Ascending aorta (tissue), 2 donors: ENCODE measurements at places on chromosomes 3 and 15. TPM values are rescaled to one million over a fixed set of nuclear protein-coding genes. Genes with fewer than 3 reads are reported as not detected.

The ATP8B4 gene
- total RNA-seq, result 15.1 TPM

The ZNF106 gene
- total RNA-seq, result 45.7 TPM

The TMC3 gene
- total RNA-seq, result not detected

The TGM5 gene
- not detected for total RNA-seq

The SNAP23 gene
- 31.8 TPM for total RNA-seq

The FBLN2 gene
- total RNA-seq, result 323 TPM

The LARP6 gene
- 18.7 TPM for total RNA-seq

The RTP2 gene
- not detected for total RNA-seq

The GRK7 gene
- total RNA-seq, result not detected

The SEMA6D gene
- 4.0 TPM for total RNA-seq

The C2CD4B gene
- total RNA-seq, result 100 TPM
